Non-pigmented ciliary epithelial cell (primary cell): ENCODE measurements at places on chromosomes 5 and 9.

GRCh38 chr5:154309371-154309745 is 118.8 kb downstream of the GALNT10 start:
- peak; percentile 55 for DNase-seq

- DNase-seq: no peak
Measured at GRCh38 chr5:389891-390622, 52.9 kb upstream of the EXOC3 start.

- no peak for DNase-seq
Measured at GRCh38 chr5:136046246-136046645, 17.5 kb downstream of the TGFBI start.

DNA sequence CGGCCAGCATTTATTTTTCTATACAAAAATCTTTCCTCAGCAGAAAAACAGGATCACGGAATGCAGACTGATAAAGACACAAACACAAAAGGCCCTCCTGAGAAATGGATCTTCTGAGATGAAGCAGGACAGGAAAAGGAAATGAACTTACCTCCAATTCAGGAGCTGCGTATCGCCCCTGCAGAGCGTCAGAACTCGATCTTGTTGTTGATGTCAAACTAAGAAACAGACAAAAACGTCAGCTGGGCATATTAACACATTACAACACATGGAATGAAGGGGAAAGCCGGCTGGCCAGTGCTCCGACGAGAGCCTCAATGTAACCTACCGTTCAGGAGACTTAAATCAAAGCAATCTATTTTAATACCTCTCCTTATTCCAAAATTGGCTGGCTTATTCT is 105.1 kb downstream of the SERINC5 start:
- no peak for DNase-seq

GRCh38 chr5:122435234-122435633 is 123.2 kb downstream of the SNCAIP start:
- DNase-seq: no peak

GRCh38 chr5:96569770-96570169 is 92.4 kb upstream of the CAST start:
- DNase-seq: no peak

GRCh38 chr9:76400534-76401096 is 6.4 kb upstream of the RFK start:
- DNase-seq: no peak

GRCh38 chr9:95082401-95083084 is 235.0 kb downstream of the FANCC start:
- DNase-seq: no peak
